ENCODE measurements at places on chromosomes 12 and 14.

GRCh38 chr12:15854916-15855315 lies 27.3 kb upstream of the STRAP start:
- DNase-seq: no peak

DNA sequence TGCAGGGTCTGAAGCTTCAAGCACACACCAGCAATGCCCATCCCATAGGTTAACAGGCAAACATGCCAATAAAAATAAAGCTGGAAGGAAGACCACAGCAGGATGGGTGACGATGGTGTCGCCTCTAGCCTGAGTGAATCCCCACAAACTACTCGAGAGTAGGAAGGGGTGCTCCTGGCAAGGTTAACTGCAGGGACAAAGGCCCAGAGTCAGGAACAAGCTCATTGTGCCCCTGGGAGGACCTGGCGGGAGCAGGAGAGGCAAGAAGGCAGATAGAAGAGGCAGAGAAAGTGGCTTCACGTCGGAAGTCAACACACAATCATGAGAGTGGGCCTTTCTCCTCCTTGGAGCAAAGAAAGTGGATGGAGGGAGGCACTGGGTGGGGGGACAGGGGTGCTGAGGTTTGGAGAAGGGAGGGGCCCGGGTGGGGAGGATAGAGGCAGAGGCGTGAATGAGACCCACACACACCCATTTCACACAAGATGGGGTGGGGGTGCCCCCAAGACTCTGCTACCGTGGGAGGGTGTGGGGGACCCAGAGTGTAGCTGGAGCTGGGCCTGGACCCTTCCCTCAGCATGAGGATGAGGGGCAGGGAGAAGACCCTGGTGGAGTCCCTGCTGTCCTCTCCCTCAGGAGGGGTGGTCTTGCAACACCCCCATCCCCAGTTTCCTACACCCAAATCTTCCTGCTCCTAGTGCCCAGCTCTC lies 43.1 kb downstream of the DIO3 start:
- DNase-seq: no peak

- peak; percentile 82 for DNase-seq
Observed at GRCh38 chr12:52029685-52030084, 21.6 kb upstream of the NR4A1 start.

DNA sequence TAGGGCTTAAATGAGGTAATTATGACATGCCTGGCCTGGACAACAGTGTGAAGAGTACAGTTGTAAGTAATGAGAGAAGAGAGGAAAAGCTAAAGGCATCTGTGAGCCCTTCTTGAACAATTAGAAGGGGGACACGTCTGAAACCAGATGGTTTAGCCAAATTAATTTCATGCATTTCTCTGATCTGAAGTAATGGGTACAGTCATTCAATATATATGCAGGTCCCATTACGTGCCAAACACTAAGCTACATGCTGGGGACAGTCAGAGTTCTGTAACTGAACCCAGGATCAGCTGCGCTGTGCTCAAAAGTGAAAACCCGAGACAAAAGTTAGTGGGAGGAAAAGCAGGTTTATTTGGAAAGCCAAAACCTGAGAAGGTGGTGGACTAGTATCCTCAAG lies 207.2 kb upstream of the TMTC1 start:
- DNase-seq: no peak

GRCh38 chr14:104734991-104735779 lies 11.2 kb downstream of the ADSS1 start:
- no peak for DNase-seq

All from myocyte (in vitro differentiated cells).